Memory B cell (primary cell): ENCODE measurements at places on chromosomes 12 and 14.

GRCh38 chr12:894226-894625, 55.3 kb downstream of the RAD52 start:
- H3K4me3 ChIP-seq, result no peak overlapping the region
- no peaks in the 10 kb centered on the region for H3K27me3 ChIP-seq
- H3K4me1 ChIP-seq, result no peaks in the 10 kb centered on the region
- H3K27ac ChIP-seq, result no peak overlapping the region

GRCh38 chr12:52147367-52147963, 44.3 kb downstream of the KRT80 start:
- no peak for DNase-seq
- H3K4me1 ChIP-seq, result peaks cover 6% of the 10 kb centered on the region
- H3K27ac ChIP-seq, result no peak overlapping the region
- no peaks in the 10 kb centered on the region for H3K36me3 ChIP-seq
- no peak overlapping the region for H3K4me3 ChIP-seq
- peaks cover 16% of the 10 kb centered on the region for H3K27me3 ChIP-seq

GRCh38 chr12:53791735-53792326, 40.1 kb upstream of the CISTR start:
- H3K36me3 ChIP-seq, result no peaks in the 10 kb centered on the region
- no peaks in the 10 kb centered on the region for H3K4me1 ChIP-seq
- H3K27ac ChIP-seq, result no peak overlapping the region
- DNase-seq, result peak; percentile 17
- no peak overlapping the region for H3K4me3 ChIP-seq
- H3K27me3 ChIP-seq, result peaks cover 2% of the 10 kb centered on the region

- no peak for DNase-seq
- H3K27ac ChIP-seq, result peak overlapping the region; percentile 36
- H3K4me1 ChIP-seq, result peaks cover 31% of the 10 kb centered on the region
These were observed 185.3 kb downstream of the MED13L start for GRCh38 chr12:116092162-116092561.

DNA sequence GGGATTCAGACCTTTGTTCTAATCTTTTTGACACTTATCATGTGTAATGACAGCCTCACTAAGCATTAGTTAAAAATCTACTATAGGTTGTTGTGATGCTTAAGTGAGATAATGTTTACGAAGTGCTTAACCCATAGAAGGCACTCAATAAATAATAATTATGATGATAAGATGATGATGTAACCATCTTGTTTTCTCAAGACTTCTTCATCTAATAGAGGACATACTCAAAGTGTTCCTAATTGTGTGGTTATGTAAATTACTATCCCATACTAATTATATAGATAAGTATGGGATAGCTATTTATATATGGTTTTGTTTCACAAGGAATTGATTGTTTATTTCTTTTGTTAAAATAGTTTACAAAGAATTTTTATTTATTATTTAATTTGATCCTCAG, 76.9 kb downstream of the MIPOL1 start:
- no peak overlapping the region for H3K27ac ChIP-seq
- no peak for DNase-seq
- no peaks in the 10 kb centered on the region for H3K4me1 ChIP-seq
- H3K27me3 ChIP-seq, result no peaks in the 10 kb centered on the region

DNA sequence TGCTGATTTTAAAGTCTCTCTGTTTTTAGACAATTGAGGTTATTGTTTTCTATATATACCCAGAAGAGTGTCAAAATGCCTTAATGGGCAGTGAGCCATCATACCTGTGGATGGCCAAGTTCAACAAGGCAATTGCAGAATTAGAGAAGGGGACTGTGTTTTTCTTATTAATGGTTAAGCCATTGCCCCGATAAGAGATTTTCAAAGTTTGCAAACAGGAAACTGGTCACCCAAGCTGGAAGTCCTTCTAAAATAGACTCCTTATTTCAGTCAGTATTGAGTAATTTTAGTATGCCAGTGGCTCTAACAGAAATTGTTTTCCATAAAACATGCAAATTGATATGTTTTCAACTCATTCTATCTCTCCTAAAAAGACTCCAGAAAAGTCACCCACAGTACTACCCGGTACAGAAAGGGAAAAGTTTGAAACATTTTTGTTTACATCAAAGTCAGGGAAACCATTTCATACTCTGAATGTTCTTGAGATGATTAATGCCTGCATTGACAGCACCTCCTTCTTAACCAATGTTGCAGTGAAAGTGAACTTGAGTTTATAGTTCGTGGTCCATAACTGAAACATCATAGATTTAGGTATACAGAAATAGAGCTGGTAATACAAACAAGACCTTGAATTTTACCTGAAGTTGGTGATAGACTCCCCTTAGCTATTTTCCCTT, 191.1 kb downstream of the TMX1 start:
- H3K36me3 ChIP-seq, result no peaks in the 10 kb centered on the region
- no peaks in the 10 kb centered on the region for H3K4me1 ChIP-seq
- H3K4me3 ChIP-seq, result no peak overlapping the region
- no peak overlapping the region for H3K27ac ChIP-seq

GRCh38 chr14:44895716-44896115, 66.0 kb downstream of the KLHL28 start:
- no peak overlapping the region for H3K4me3 ChIP-seq
- H3K4me1 ChIP-seq, result peaks cover 12% of the 10 kb centered on the region
- H3K27ac ChIP-seq, result no peak overlapping the region
- H3K36me3 ChIP-seq, result peaks cover 8% of the 10 kb centered on the region
- H3K27me3 ChIP-seq, result no peaks in the 10 kb centered on the region

GRCh38 chr14:65920996-65921395, 508.5 kb downstream of the FUT8 start:
- no peak for DNase-seq
- H3K36me3 ChIP-seq, result no peaks in the 10 kb centered on the region
- no peak overlapping the region for H3K4me3 ChIP-seq
- no peak overlapping the region for H3K27ac ChIP-seq
- H3K27me3 ChIP-seq, result peaks cover 20% of the 10 kb centered on the region

GRCh38 chr14:54599966-54600716, 33.2 kb downstream of the SAMD4A start:
- H3K27me3 ChIP-seq, result no peaks in the 10 kb centered on the region
- no peak overlapping the region for H3K4me3 ChIP-seq
- DNase-seq, result no peak

DNA sequence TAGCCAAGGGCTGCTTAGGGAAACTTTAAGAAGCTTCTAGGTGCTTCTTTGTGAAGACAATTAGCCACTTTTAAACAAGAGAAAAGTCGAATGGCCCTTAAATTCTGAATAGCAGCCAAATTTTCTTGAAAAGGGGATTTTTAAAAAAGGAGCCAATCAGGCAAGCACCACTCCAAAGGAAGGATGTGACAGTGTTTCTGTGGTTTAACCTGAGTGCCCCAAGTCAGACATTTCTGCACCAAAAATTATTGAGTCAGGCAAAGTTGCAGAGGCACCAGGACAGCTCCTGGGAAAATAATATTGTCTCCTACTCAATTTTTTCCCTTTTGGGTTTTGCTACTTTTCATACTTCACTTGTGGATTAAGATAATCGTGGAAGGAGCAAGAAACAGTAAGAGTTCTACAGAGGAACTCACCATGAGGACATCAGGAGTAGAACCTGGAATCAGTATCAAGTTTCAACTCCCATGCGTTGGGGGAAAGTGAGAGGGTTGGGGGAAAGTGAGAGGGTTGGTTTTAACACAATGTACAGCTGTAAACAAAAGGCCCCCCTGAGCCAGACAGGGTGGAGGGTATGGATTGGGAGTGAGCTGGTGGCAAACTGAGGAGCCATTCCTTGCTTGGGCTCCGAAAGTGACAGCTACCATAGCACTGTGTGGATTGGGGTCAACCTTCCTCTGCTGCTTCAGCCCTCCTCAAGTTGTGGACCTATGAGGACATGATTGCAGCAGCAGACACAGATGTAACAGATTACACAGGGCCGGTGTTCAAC, 90.8 kb downstream of the SLC38A1 start:
- peak overlapping the region; percentile 35 for H3K27ac ChIP-seq
- H3K36me3 ChIP-seq, result no peaks in the 10 kb centered on the region

- no peaks in the 10 kb centered on the region for H3K4me1 ChIP-seq
- no peak for DNase-seq
- H3K27ac ChIP-seq, result no peak overlapping the region
- no peaks in the 10 kb centered on the region for H3K27me3 ChIP-seq
- no peaks in the 10 kb centered on the region for H3K36me3 ChIP-seq
- H3K4me3 ChIP-seq, result no peak overlapping the region
These were observed 775.7 kb downstream of the SLC6A15 start for GRCh38 chr12:84136862-84137367.

DNA sequence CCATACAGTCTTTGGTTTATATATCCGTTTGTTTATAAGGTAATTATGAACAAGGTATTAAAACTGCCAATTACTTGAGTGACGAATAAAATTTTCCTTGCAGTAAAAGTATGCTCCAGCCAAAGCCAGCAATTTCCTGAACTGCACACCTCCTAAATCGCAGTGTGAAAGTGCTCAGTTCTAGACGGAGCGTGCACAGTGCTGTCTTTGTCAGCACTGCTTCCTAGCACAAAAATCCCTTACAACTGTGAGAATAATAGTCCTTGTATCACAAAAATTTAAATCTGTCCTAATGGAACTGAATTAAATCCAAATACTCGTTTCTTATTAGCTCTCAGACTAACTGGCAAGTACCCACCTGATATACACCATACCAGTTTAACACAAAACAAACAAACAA, 26.3 kb downstream of the LRIG3 start:
- DNase-seq, result no peak
- no peaks in the 10 kb centered on the region for H3K4me1 ChIP-seq
- H3K4me3 ChIP-seq, result no peak overlapping the region
- no peaks in the 10 kb centered on the region for H3K36me3 ChIP-seq

- H3K36me3 ChIP-seq, result no peaks in the 10 kb centered on the region
- no peak for DNase-seq
- no peak overlapping the region for H3K27ac ChIP-seq
- peaks cover 11% of the 10 kb centered on the region for H3K27me3 ChIP-seq
These were observed 27.9 kb downstream of the BCL2L14 start for GRCh38 chr12:12098691-12099015.

DNA sequence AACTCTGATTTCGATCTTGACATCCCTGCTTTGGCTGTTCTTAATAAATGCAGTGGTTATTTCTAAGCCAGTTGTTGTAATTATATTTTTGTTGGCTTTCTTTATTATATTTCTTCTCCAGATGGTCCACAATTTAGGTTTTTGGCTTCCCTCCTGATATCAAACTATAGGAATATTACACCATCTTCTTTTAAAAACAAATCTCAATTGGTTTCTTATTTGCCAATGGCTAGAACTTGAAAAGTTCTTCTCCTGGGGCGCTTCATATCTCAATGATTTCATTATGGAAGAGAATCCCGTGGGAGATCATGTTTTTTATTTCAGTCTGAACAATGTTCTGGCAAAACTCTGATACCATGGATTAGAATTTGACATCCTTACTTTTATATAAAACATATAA, 292.3 kb downstream of the FLRT2 start:
- H3K36me3 ChIP-seq, result no peaks in the 10 kb centered on the region
- H3K27ac ChIP-seq, result no peak overlapping the region
- no peak overlapping the region for H3K4me3 ChIP-seq
- H3K4me1 ChIP-seq, result no peaks in the 10 kb centered on the region
- no peak for DNase-seq

GRCh38 chr12:101850199-101850598, 19.4 kb upstream of the GNPTAB start:
- H3K27me3 ChIP-seq, result no peaks in the 10 kb centered on the region
- H3K36me3 ChIP-seq, result no peaks in the 10 kb centered on the region
- no peak overlapping the region for H3K27ac ChIP-seq
- H3K4me1 ChIP-seq, result peaks cover 14% of the 10 kb centered on the region

DNA sequence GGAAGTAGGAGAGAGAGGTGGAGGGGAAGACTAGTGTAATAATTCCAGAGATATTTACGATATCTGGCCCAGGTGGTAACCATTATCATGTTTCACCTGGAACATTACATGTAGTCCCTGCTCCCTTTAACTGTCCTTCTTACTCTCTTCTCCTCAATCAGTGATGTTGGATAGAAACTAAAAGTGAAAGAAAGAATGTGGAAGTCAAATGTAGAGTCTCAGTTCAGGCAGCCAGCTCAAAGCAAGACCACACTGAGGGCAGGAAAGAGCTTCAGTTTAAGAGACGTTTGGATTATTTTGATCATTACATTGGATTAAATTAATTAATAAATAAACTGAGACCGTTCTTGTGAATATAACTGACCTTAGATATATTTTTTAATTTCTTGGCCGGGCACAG, 594.4 kb downstream of the FLRT2 start:
- no peaks in the 10 kb centered on the region for H3K27me3 ChIP-seq
- no peak overlapping the region for H3K27ac ChIP-seq
- H3K36me3 ChIP-seq, result peaks cover 4% of the 10 kb centered on the region
- DNase-seq, result no peak
- H3K4me1 ChIP-seq, result peaks cover 3% of the 10 kb centered on the region

DNA sequence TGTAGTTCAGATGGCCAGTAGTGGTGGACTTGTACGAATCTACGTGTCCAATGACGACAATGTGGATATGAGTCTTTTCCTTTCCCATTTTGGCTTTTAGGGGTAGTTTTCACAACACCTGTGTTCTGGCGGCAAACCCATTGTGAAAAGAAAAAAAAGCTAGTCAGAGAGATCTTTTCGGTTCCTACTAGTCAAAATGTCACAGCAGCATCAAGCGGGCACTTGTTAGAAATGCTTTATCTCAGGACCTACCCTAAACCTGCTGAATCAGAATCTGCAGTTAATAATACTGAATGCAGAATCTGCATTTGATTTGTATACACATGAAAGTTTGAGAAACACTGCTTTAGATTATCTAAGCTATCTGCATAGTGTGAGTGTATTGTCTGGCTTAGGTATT, 18.3 kb downstream of the AEBP2 start:
- DNase-seq, result no peak
- peak overlapping the region; percentile 18 for H3K27ac ChIP-seq
- H3K4me3 ChIP-seq, result no peak overlapping the region
- no peaks in the 10 kb centered on the region for H3K27me3 ChIP-seq
- H3K4me1 ChIP-seq, result peaks cover 28% of the 10 kb centered on the region

- H3K27me3 ChIP-seq, result no peaks in the 10 kb centered on the region
- H3K4me3 ChIP-seq, result no peak overlapping the region
- peaks cover 27% of the 10 kb centered on the region for H3K4me1 ChIP-seq
These were observed 6.0 kb downstream of the CGRRF1 start for GRCh38 chr14:54515670-54516069.

- peaks cover 23% of the 10 kb centered on the region for H3K4me1 ChIP-seq
- peak overlapping the region; percentile 3 for H3K27ac ChIP-seq
- peak overlapping the region; percentile 54 for H3K4me3 ChIP-seq
- no peak for DNase-seq
- peaks cover 7% of the 10 kb centered on the region for H3K36me3 ChIP-seq
These were observed 16.2 kb downstream of the NCKAP5L start for GRCh38 chr12:49811961-49812401.

GRCh38 chr14:65333943-65334687, 78.4 kb upstream of the FUT8 start:
- peak overlapping the region; percentile 60 for H3K4me3 ChIP-seq
- H3K36me3 ChIP-seq, result no peaks in the 10 kb centered on the region
- peaks cover 57% of the 10 kb centered on the region for H3K4me1 ChIP-seq
- peak overlapping the region; percentile 78 for H3K27ac ChIP-seq
- no peak for DNase-seq

GRCh38 chr14:54343272-54344121, 53.3 kb upstream of the CDKN3 start:
- DNase-seq, result no peak
- peaks cover 11% of the 10 kb centered on the region for H3K27me3 ChIP-seq
- no peak overlapping the region for H3K27ac ChIP-seq
